ENCODE measurements at places on chromosomes 2 and 18.

DNA sequence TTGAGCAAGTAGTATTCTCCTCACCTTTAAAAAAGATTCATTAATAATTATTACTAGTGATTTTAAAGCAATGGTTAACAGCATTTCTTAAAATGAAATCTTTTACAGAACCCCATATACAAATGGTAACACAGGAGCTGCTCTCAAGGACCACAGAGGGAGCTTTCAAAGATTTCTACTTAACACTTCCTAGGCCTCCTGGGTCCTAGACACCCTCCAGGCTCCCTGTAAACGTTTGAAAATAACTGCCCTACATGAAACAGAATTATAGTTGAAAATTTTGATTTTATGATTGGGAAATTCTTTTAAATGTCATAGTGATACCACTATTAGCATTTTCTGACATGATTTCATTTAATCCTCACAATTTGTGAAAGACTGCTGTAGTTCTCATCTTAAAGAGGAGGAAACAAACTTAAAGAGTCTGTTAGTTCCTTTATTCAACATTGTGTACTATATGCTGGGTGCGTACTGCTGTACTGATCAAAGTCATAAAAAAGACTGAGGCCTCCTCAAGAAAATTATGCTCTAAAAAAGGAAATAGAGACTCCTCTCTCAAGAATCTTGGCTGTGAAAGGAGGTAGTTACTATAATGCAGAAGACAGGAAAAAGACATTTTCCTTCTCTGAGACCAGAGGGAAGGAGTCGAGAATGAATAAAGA is 10.6 kb downstream of the CUL3 start:
- DNase-seq, result no peak

GRCh38 chr2:175929850-175930249 is 72.2 kb downstream of the LNPK start:
- no peak for DNase-seq

DNA sequence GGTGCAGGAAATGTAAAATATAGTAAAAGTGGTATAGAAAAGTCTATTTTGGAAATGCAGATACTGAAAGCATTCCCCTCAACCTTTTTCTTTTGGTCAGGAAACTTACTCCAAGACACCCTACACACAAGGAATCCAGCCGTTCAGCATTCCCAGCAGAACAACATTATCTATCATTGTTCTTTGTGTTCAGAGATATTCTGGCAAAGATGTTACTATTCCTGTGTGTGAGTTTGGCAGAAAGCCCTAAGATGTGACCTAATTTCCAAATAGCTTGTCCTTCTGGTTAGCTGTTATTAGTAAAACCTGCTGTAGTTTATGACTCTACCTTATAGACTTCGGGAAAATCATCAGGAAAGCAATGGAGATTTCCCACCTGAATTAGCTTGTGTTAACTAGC is 78.1 kb upstream of the PELI1 start:
- DNase-seq, result no peak

- DNase-seq, result no peak
These were observed 80.6 kb upstream of the ZFP36L2 start for GRCh38 chr2:43307046-43307445.

DNA sequence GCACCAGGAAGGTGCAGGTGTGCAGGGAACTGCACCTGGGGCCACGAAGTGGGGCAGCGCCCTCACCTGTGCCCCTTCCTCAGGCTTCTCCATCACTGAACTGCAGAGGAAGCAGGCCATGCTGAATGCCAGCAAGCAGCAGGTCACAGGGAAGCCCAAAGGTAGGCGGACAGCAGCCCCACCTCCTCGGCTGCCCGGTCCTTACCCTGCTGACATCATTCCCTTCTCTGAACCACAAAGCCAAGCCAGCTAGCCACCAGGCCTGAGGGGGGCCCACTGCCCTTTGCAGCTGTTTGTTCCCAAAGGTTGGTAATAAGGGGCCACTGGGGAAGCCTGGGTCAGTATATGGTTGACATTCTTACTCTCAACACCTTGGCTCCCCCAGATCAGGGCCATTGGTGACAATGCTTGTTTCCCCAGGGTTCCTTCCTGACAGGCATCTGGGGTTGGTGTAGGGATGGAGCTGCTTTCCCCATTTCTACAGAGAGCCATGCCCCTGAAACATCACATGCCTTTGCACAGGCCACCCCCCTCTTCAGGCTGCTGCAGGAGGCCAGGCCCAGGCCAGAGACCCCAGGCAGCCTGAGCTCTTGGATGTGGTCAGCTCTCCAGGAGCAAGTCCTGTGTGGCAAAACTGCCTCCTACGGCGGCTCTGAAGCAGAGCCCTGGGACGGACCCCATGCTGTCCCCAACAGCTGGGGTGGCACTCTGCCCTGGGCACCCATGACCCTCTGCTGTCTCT is 47.8 kb downstream of the FAM168B start:
- no peak for DNase-seq

GRCh38 chr2:187552828-187553681 is 1.2 kb downstream of the TFPI start:
- DNase-seq, result no peak

DNA sequence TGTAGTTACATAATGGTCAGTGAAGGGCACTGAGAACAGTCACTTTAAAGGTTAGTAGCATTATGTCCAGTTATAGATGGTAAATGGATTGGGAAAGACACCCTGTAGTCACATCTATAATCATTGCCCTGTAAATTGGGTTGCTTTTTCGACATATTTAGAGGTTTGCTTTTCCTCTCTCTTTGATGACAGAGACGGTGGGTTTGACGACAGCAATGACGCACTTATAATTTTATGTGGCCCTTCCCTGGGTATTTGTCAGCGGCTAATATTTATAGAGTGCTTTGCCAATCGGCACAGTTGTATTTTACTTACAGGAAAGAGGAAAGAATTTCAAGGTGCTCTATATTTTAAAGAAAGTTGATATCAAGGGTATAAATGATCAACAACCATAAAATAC is 2.8 kb downstream of the CPS1 start:
- DNase-seq, result no peak

- DNase-seq, result no peak
These were observed 36.6 kb upstream of the PRLH start for GRCh38 chr2:237529452-237530402.

DNA sequence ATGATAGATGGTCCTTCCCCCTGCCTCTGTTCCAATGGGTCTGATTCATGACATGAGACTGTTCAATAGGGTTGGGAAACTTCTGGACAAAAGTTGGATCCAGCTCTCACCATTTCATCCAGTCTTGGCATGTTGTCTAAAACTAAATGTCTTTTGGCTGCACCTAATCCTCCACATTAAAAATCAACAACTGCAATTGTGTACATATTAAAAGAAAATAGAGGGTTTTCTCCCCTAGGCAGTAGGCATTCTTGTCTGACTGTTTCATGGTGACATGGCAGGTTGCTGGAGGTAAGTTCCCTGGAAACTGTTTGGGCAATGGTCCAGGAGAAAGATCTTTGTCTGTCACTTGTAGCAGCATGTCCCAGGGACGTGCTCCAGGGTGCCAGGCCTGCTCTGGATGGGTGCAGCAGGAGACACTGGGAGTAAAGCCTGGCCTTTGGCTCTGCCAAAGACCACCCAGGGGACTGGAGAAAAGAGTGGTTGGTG is 135.8 kb downstream of the TCF4 start:
- no peak for DNase-seq

All from stimulated activated CD8-positive, alpha-beta memory T cell treated with anti-CD3 and anti-CD28 coated beads, Interleukin-15, amount 100 ng/mL, for 24 hours (primary cell).